ENCODE measurements at places on chromosomes 1 and 21. TPM values are rescaled to one million over a fixed set of nuclear protein-coding genes. Genes with fewer than 3 reads are reported as not detected.

The LRRN2 gene
- total RNA-seq = not detected

The GJA8 gene
- not detected for total RNA-seq

The LEPR gene
- total RNA-seq = 1.5 TPM

The RSPH1 gene
- not detected for total RNA-seq

The E2F2 gene
- total RNA-seq = 19.1 TPM

The SYPL2 gene
- not detected for total RNA-seq

The SLAMF6 gene
- 28.3 TPM for total RNA-seq

The LMOD1 gene
- not detected for total RNA-seq

The HES2 gene
- 0.18 TPM for total RNA-seq

The DIRAS3 gene
- total RNA-seq = 0.16 TPM

The B3GALNT2 gene
- 14.4 TPM for total RNA-seq

The ACOT11 gene
- total RNA-seq = 0.37 TPM

The NUDT4B gene
- 0.69 TPM for total RNA-seq

The ACTL8 gene
- total RNA-seq = not detected

The UBL4B gene
- not detected for total RNA-seq

The FCRL5 gene
- not detected for total RNA-seq

The CFAP126 gene
- total RNA-seq = not detected

The JUN gene
- total RNA-seq = 25.5 TPM

The POGZ gene
- 65.3 TPM for total RNA-seq

- H3K27ac ChIP-seq = no peak overlapping the region
- no peaks in the 10 kb centered on the region for H3K4me1 ChIP-seq
- H3K27me3 ChIP-seq = peaks cover 8% of the 10 kb centered on the region
- no peak for DNase-seq
- no peak overlapping the region for H3K4me3 ChIP-seq
Measured at GRCh38 chr1:39633422-39633821, 6.0 kb downstream of the HEYL start.

- H3K4me1 ChIP-seq = no peaks in the 10 kb centered on the region
- DNase-seq = no peak
- no peaks in the 10 kb centered on the region for H3K27me3 ChIP-seq
Measured at GRCh38 chr1:115807723-115808122, 33.2 kb downstream of the NHLH2 start.

DNA sequence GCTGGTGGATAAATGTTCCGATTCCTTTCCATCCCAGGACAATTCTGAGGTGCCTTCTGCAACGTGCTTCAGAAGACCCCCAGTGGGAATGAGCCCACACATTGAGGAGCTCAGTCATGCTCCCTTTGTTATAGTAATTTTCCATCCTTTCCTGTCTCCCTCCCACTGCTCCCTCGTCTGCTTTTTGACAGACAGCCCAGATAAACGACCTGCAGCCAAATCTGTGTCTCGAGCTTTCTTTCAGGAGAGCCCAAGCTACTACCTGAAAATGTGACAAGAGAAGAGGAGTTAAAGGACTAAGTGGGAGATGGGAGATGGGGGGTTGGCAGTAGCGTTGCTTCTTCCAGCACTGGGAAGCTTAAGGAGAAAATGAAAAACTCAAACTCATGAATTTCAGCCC lies 65.9 kb upstream of the LRRN2 start:
- no peaks in the 10 kb centered on the region for H3K4me1 ChIP-seq
- H3K27ac ChIP-seq = no peak overlapping the region
- DNase-seq = no peak
- H3K4me3 ChIP-seq = no peak overlapping the region

GRCh38 chr1:99969260-99969728 lies 502 bp upstream of the SLC35A3 start:
- no peaks in the 10 kb centered on the region for H3K27me3 ChIP-seq
- H3K36me3 ChIP-seq = no peaks in the 10 kb centered on the region
- H3K4me1 ChIP-seq = peaks cover 18% of the 10 kb centered on the region
- peak overlapping the region; percentile 81 for H3K4me3 ChIP-seq

DNA sequence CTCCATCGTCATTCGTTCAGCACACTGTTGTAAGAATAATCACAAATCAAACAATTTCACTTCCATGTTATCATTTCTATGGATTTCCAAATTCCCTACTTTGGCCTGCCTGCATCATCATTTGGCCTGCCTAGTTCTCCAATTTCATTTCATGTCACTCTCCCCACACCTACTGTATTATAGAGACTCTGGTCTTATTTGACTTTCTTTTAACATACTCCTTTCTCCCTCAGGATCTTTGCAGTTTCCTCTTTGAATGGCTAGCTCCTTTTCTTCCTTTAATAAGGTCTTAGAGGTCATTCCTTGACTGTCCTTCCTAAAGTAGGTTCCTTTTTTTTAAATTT lies 36.3 kb upstream of the PODN start:
- no peak overlapping the region for H3K4me3 ChIP-seq
- H3K27me3 ChIP-seq = no peaks in the 10 kb centered on the region

- no peak for DNase-seq
- H3K4me1 ChIP-seq = peaks cover 53% of the 10 kb centered on the region
- H3K36me3 ChIP-seq = no peaks in the 10 kb centered on the region
- H3K4me3 ChIP-seq = peak overlapping the region; percentile 46
- no peak overlapping the region for H3K27ac ChIP-seq
Measured at GRCh38 chr1:207873055-207873890, 37.7 kb downstream of the CD34 start.

- H3K27me3 ChIP-seq = no peaks in the 10 kb centered on the region
- H3K27ac ChIP-seq = no peak overlapping the region
- no peak overlapping the region for H3K4me3 ChIP-seq
- no peaks in the 10 kb centered on the region for H3K36me3 ChIP-seq
- no peaks in the 10 kb centered on the region for H3K4me1 ChIP-seq
- no peak for DNase-seq
Measured at GRCh38 chr1:220732621-220733020, 15.5 kb upstream of the MTARC2 start.

GRCh38 chr1:63688302-63688890 lies 85.4 kb upstream of the ROR1 start:
- no peak overlapping the region for H3K27ac ChIP-seq
- no peaks in the 10 kb centered on the region for H3K36me3 ChIP-seq
- no peak overlapping the region for H3K4me3 ChIP-seq
- no peaks in the 10 kb centered on the region for H3K4me1 ChIP-seq
- DNase-seq = no peak

GRCh38 chr1:94660994-94661393 lies 119.4 kb upstream of the F3 start:
- H3K27ac ChIP-seq = no peak overlapping the region
- no peak overlapping the region for H3K4me3 ChIP-seq
- H3K36me3 ChIP-seq = no peaks in the 10 kb centered on the region
- DNase-seq = no peak
- H3K27me3 ChIP-seq = no peaks in the 10 kb centered on the region

- no peaks in the 10 kb centered on the region for H3K27me3 ChIP-seq
- H3K4me1 ChIP-seq = no peaks in the 10 kb centered on the region
- H3K27ac ChIP-seq = no peak overlapping the region
Measured at GRCh38 chr1:94125551-94126514, 4.9 kb upstream of the ABCA4 start.

DNA sequence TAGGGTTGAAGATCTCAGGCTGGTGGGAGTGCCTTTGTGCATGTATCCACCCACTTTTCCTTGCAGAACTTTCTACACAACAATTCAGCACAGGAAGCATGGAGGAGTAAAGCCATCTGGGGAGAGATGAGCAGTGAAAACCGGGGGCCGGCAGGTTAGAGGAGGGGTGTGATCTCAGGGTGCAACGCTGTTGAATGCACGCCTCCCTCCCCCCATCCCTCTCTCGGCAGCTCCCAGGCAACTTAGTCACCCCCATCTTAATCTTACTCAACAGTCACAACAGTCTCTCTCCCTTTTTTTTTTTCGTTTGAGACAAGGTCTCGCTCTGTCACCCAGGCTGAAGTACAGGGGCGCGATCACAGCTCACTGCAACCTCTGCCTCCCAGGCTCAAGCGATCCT lies 16.6 kb upstream of the ABCG1 start:
- H3K4me3 ChIP-seq = no peak overlapping the region
- H3K27ac ChIP-seq = no peak overlapping the region
- no peak for DNase-seq
- no peaks in the 10 kb centered on the region for H3K27me3 ChIP-seq

GRCh38 chr1:201818971-201819750 lies 9.8 kb upstream of the IPO9 start:
- no peaks in the 10 kb centered on the region for H3K27me3 ChIP-seq
- no peaks in the 10 kb centered on the region for H3K4me1 ChIP-seq
- no peak overlapping the region for H3K27ac ChIP-seq
- no peak for DNase-seq

DNA sequence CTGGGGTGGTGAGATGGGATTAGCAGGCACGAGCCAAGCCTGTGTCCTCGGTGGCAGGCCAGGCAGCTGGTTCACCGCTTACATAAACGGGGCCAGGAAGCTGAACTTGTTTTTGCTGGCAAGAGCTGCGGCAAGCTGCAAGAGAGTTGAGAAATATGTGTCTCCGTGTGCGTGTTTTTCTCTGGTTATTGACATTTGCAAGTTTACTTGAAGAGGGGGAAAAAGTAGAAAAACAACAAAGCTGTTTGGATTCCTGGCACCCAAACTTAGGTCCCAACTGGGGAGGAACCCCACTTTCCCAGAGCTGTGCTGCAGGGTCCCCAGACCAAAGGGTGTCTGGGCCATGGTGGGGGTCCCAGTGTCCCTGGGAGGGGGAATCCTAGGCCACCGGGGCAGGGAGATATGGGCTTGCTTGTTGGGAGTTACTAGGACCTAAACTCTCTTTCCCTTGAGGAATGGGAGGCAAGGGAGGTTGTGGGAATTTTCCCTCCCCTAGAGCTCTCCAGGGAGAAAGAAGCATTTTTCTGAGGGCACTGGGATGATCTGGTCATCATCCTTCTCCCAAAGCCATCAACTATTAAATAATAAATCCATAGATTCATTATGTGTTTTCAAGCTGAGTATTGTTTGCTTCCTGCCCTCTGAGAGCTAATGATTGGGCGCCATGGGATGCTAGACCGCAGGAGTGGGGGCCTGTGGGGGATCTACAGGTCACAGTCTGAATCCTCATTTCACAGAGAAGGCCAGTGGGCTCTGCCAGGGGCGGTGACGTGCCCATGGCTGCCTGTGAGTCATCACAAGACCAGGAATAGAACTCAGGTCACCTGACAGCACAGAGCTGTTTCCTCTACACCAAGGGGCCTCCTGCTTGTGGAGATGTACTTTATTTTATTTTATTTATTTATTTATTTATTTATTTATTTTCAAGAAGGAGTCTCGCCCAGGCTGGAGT lies 14.8 kb downstream of the IL6R start:
- H3K27me3 ChIP-seq = no peaks in the 10 kb centered on the region
- peaks cover 61% of the 10 kb centered on the region for H3K4me1 ChIP-seq
- DNase-seq = peak; percentile 40
- H3K4me3 ChIP-seq = peak overlapping the region; percentile 46

GRCh38 chr1:156488566-156489165 lies 11.9 kb downstream of the MEF2D start:
- peaks cover 92% of the 10 kb centered on the region for H3K4me1 ChIP-seq
- no peaks in the 10 kb centered on the region for H3K27me3 ChIP-seq
- H3K27ac ChIP-seq = peak overlapping the region; percentile 69
- peak overlapping the region; percentile 3 for H3K4me3 ChIP-seq
- no peak for DNase-seq
- H3K36me3 ChIP-seq = no peaks in the 10 kb centered on the region

GRCh38 chr1:29356663-29357062 lies 120.3 kb downstream of the PTPRU start:
- H3K36me3 ChIP-seq = no peaks in the 10 kb centered on the region
- H3K4me3 ChIP-seq = no peak overlapping the region
- H3K4me1 ChIP-seq = no peaks in the 10 kb centered on the region

GRCh38 chr1:182724215-182724614 lies 39.8 kb upstream of the RGS8 start:
- H3K27me3 ChIP-seq = no peaks in the 10 kb centered on the region
- no peaks in the 10 kb centered on the region for H3K36me3 ChIP-seq
- no peak overlapping the region for H3K4me3 ChIP-seq

DNA sequence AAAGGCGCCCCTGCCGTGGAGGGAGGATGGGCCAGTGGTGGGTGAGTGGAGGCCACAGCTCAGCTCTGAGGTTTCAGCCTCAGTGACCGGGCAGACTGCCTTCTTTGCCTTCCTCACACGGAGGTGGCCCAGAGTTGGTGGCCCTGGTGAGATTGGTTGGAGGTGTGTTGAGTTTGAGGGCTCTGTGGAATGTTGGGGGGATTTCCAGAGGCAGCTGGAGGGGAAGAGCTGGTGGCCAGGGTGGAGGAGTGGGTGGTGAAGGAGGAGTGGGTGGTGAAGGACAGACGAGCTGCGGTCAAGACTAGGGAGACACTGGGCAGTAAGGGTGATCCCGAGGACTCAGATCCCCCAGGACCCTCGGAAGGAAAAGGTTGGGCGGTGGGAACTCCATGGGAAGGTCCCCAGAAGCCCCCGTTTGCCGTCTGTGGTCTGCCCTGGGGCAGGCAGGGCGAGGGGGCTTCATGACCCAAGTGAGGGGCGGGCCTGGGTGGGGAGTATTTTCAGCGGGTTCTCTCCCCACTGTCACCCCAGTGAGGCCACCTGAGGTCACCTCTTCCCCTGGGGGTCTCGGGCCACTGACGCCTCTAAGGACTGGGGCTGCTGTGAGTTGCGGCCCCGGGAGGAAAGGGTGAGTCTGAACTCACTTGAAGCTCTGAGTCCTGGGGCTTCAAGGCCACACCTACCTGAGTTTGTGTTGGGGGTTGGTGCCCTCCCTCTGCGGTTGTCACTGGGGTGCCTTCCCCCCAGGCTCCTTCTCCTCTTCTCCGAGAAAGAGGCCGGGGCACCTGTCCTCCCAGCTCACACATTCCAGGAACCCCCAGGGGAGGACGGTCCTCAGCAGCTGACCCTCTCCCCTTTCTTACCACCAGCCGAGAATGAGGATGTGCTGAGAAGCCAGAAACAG lies 22.7 kb upstream of the PIK3CD start:
- peak overlapping the region; percentile 94 for H3K4me3 ChIP-seq
- no peaks in the 10 kb centered on the region for H3K27me3 ChIP-seq
- H3K27ac ChIP-seq = peak overlapping the region; percentile 43
- no peaks in the 10 kb centered on the region for H3K36me3 ChIP-seq
- H3K4me1 ChIP-seq = peaks cover 52% of the 10 kb centered on the region

DNA sequence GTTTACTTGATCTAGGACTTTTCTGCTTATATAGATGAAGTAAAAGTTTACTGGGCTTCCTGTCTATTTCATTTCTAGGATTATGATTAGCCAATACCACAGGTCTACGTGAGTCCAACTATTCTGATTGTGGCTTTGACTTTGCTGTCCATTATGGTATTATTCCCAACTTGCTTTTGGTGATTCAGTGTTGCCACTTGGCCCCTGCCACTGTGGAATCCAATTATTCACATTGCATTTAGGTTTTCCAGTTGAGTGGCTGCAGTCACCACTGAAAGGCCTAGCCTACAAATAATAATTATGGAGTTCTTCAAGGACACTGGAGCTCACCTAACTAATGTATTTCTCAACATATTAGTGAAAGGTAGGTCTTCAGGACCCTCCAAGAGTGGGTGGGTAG lies 574.3 kb upstream of the USP24 start:
- H3K4me3 ChIP-seq = no peak overlapping the region
- H3K36me3 ChIP-seq = no peaks in the 10 kb centered on the region

Data from CD8-positive, alpha-beta memory T cell (primary cell).